Tibial nerve (tissue), 4 donors: ENCODE measurements at places on chromosomes 7 and 10.
A peak's percentile ranks its signal among the peaks of the same experiment; 100 is the strongest.

DNA sequence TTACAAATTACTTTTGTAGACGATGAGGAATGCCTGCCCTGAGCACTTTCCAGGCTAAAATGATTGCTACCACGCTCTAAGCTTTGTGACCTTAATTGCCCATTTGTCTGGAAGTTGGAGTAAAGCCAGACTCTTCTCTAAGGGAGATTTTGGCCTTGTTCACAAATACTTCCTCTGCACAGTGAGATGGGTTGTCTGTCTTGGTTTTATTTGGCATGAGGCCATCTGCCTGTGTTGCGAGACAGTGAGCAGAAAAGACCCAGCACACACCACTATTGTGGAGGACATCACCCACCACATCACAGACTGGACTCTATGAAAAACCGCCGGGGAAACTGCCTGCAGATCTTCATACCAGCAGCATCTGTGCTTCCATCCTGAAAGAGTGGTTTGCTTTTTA is 138.4 kb downstream of the BICC1 start:
- peak; percentile 15 for DNase-seq

DNA sequence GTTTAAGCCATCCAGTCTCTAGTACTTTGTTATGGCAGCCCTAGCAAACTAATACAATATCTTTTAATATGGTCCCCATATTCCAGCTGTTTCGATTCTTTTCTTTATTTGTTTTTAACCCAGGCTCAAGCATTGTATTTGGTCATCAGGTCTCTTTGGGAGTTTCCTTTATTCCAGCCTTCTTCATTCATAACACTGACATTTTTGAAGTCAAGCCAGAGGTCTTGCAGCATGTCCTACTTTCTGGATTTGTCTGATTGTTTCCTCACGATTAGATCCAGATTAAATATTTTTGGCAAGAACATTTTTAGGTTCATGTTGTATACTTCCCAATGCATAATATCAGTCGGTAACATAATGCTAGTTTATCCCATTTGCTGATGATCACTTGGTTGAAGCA is 11.8 kb downstream of the SLC25A13 start:
- DNase-seq = peak; percentile 37

DNA sequence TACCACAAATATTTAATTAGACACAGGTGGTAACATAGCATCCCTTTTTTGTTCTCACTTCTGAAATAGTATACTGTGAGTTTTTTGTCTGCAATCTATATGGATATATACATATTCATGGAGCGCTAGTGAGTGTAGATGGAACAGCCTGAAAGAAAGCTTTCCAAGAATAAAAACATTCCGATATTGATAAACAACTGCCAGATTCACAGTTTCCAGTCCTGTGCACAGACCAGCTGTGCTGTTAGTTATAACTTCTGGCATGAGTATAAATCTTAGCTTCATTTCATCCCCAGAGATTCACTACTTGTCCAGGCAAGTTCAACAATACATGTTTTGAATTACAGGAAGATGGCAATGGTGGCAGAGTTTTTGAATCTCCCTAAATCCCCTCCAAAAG is 467.1 kb upstream of the STEAP1 start:
- DNase-seq = no peak

GRCh38 chr7:139893999-139894398 is 64.9 kb downstream of the TBXAS1 start:
- DNase-seq = no peak

DNA sequence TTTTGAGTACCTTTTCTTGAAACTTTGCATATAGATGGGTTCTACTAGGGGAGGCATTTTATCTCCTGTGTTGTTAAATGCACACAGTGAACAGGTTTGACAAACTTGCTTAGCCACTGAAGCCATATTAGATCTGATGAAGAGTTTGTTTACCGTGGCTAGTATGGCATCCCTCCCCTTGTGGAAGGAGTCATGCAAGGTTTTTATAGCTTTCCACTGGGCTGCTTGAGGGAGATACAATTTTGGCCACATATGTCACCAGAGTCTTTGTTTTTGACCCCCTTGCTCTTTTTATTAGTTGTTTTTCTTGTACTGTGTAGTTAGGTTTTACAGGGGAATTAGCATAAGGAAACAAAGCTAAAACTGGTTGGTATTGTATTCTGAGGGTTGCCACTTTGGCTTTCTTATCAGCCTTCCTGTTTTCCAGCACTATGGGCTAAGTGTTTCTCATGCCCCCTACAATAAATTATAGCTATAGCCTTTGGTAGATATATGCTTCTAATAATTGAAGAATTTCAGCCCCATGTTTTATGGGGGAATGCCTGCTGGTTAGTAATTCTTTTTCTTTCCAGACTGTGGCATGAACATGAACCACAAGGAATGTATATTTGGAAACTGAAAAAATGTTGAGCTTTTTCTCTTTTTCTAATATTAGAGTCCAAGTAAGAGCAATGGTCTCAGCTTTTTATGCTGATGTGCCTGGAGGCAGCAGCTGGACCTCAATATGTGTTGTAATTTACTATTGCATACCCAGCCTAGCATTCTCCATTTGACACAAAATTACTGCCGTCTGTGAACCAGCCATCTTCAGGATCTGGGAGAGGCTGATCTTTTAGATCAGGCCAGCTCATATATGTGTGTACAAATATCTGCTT is 18.4 kb upstream of the STEAP2 start:
- DNase-seq = no peak

DNA sequence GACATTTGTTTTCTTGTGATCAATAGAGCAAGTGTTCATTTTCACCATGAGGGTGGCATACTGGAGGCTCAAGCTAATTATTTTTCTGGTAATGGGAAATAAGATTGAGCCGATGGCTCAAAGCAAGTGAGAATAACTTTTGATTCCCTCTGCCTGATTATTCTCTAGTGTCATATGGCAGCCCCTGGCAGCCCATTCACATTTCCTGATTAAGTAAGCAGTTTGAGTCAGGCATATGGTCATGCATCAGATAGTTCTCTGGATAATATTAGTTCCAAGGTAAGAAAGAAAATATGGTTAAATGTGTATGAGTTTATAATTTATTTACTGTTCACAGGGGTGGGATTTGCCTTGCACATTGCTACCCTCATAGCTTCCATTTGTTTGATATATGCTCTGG is 109.2 kb downstream of the DYNC1I1 start:
- no peak for DNase-seq

- DNase-seq = no peak
These were observed 45.1 kb downstream of the ZNF248 start for GRCh38 chr10:37812290-37812689.

DNA sequence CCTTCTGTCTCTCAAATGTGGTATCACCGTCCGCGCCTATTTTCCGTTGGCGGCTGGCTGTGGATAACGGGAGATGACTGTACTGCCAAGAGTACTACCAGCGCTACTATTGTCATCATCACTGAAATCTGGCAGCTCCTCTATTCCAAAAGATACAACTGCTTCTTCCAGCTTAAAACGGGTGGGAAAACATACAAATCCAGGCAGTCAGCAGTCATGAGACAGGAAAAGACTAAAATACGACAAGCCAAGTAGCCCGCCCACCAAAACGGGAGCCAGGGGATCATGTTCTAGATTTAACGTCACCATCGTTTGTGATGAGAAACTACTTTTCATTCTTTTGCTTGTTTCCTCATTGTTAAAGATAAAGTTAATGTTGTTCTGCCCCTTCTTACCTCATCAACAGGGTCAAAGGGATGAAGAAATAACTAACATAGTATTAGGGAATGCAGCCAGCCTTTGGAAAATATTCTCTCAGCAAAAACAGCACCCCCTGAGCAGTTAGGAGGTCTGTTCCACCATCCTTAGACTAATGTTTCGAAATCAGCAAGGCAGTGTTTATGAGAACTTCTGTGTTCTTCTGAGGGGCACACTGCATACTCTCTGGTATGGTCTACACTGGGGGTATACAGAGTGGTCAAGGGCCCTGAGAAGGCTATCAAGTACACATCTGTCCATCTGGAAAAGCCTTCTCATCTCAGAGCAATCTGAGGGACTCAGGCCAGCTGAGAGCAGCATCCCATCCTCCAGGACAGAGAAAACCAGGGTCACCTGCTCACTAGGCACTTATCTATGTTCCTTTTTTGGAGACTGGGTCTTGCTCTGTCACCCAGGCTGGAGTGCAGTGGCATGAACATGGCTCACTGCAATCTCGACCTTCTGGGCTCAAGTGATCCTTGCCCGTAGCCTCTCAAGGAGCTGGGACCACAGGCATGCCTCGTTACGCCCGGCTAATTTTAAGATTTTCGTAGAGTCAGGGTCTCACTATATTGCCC is 47.5 kb downstream of the GNA12 start:
- DNase-seq = peak; percentile 80

DNA sequence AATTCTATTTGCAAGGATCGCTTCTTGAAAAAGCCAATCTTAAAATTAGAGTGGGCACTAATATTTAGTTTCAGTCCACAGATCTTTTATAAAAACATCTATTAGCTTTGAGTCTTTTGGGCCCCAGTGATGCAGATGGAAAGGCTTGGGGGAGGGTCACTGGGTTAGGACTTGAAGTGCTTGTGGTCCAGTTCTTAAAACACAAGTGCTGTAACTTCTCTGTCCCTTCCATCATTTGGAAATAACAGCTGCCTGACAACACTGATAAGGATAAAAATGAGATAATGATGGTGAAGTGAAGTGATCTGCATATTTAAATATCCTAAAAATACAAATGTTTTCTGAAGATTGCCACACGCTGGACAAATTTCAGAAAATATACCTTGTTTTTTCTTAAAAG is 37.1 kb upstream of the ZRANB1 start:
- DNase-seq = no peak

- peak; percentile 15 for DNase-seq
These were observed 21.4 kb downstream of the HKDC1 start for GRCh38 chr10:69241575-69241974.

GRCh38 chr7:12350971-12351370 is 52.7 kb downstream of the VWDE start:
- DNase-seq = no peak

GRCh38 chr7:131546583-131547141 is 9.8 kb downstream of the PODXL start:
- DNase-seq = no peak

DNA sequence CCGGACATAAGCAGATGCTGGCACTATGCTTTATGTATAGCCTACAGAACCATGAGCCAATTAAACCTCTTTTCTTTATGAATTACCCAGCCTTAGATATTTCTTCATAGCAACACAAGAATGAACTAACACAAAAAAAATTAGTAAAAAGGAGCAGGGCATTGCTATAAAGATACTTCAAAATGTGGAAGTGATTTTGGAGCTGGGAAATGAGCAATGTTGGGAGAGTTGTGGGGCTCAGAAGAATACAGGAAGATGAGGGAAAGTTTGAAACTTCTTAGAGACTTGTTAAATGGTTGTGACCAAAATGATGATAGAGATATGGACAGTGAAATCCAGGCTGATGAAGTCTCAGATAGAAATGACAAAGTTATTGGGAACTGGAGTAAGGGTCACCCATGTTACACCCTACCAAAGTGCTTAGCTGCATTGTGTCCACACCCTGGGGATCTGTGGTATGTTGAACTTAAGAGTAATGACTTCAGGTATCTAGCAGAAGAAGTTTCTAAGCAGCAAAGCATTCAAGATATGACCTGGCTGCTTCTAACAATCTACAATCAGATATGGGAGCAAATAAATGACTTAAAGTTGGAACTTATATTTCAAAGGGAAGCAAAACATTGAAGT is 24.2 kb downstream of the PNLIPRP3 start:
- DNase-seq = no peak

GRCh38 chr7:151081170-151082101 is 827 bp upstream of the FASTK start:
- DNase-seq = no peak

DNA sequence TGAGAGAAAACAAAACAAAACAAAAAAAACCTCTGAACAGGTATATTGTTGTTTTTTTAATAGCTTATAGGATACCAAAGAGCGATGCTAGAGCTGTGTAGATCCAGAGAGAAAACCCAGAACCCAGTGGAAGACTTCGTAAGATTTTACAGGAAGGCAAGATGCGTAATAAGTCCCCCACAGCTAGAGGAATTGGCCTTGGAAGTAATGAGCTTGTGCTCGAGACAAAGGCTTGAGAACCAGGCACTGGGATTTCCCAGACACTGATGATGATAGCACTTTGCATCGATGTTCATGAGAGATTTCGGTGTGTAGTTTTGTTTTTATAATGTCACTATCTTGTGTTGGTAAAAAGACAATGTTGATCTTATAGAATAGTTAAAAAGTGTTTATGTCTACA is 821.5 kb upstream of the IGFBP3 start:
- DNase-seq = no peak

- DNase-seq = no peak
These were observed 43.9 kb downstream of the TNS3 start for GRCh38 chr7:47537716-47538675.
